ENCODE measurements at places on chromosomes 1 and 21. TPM values are rescaled to one million over a fixed set of nuclear protein-coding genes. Genes with fewer than 3 reads are reported as not detected.

Gene MYOG
- total RNA-seq = not detected

- DNase-seq = no peak
- no peaks in the 10 kb centered on the region for H3K27me3 ChIP-seq
- H3K27ac ChIP-seq = no peak overlapping the region
- H3K4me3 ChIP-seq = no peak overlapping the region
- H3K4me1 ChIP-seq = no peaks in the 10 kb centered on the region
Measured at GRCh38 chr1:192579010-192579738, 3.6 kb downstream of the RGS1 start.

DNA sequence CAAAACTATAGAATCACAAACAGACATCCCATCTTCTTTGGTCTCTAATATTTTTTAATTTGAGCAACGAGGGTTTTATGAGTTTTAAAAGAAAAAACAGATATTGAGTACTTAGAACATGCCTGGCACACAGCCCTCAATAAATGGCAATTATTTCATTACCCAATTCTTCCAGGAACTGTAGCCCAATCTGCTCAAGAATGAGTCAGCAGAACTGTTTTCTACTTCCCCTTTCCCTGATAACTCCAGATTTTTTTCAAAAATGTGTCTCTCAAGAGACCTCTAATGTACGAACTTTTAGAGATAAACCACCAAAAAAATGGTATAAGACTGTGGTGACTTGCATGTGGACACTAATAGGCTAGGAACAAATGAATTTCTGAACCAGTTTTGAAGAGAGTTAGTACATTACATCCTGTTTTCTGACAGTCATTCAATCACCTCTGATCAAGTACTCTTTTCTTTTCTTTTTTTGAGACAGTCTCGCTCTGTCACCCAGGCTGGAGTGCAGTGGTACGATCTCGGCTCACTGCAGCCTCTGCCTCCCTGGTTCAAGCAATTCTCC lies 11.5 kb downstream of the ABL2 start:
- H3K4me1 ChIP-seq = peaks cover 29% of the 10 kb centered on the region
- H3K36me3 ChIP-seq = no peaks in the 10 kb centered on the region
- no peaks in the 10 kb centered on the region for H3K27me3 ChIP-seq
- no peak overlapping the region for H3K4me3 ChIP-seq
- H3K27ac ChIP-seq = peak overlapping the region; percentile 72

DNA sequence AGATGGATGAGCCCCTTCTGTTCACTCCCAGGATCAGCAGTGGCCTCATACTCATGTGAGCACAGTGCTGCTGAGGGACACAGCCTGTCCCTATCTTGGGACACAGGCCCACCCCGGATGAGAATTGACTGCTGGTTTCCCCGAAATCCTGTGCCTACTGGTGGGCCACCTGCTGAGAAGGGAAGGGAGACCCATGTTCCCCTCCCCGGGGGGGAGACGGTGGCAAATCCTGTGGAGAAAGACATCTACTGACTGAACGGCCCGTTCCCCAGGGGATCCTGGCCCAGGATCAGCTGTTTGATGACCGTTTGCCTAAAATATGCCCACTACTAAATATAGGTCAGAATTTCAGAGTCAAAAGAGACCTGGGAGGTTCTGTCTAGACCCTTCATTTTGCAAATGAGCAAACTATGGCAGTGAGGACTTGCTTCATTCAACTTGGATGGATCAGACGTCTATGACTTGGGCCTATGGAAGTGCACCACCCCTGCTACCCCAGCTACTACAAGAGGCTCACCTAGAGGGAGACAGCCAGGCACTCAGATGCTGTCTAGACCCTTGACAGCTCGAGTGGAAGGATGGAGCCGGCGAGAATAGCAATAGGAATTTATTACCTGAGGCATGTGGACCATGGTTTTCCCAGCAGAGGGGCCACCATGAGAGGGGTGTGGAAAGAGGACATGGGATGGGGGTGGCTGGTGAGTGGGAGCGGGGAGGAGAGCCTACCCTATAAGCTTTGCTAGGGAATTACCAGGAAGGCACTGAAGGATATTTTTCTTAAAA lies 15.6 kb upstream of the THEMIS2 start:
- no peaks in the 10 kb centered on the region for H3K36me3 ChIP-seq
- H3K27ac ChIP-seq = no peak overlapping the region
- H3K4me3 ChIP-seq = no peak overlapping the region
- H3K4me1 ChIP-seq = no peaks in the 10 kb centered on the region
- no peaks in the 10 kb centered on the region for H3K27me3 ChIP-seq
- no peak for DNase-seq

Gene FCGR1A
- total RNA-seq = 15.9 TPM

DNA sequence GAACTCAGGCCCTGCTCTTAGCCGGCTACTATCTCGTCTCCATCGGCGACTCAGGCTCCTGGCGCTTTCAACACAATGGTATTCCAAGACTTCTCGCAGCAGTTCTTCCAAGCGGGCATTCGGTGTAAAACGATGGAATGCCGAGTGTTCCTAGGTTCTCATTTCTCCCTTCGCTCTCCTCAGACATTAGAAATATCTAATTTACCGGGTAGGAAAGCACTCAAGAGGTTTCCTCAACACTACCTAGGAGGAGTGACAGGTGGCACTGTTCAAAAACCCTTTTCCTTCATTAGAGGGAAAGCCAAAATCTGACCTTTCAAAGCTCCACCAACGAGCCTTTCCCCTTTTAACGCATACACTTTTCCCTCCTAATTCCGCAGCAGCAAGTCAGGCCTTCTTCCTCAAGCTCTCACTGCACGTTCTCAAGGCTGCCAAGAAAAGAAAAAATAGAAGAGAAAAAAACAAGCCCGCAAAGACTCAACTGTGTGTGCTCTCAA lies 601 bp downstream of the UBE2G2 start:
- DNase-seq = no peak
- no peaks in the 10 kb centered on the region for H3K4me1 ChIP-seq
- no peaks in the 10 kb centered on the region for H3K27me3 ChIP-seq
- no peaks in the 10 kb centered on the region for H3K36me3 ChIP-seq
- H3K27ac ChIP-seq = peak overlapping the region; percentile 37

DNA sequence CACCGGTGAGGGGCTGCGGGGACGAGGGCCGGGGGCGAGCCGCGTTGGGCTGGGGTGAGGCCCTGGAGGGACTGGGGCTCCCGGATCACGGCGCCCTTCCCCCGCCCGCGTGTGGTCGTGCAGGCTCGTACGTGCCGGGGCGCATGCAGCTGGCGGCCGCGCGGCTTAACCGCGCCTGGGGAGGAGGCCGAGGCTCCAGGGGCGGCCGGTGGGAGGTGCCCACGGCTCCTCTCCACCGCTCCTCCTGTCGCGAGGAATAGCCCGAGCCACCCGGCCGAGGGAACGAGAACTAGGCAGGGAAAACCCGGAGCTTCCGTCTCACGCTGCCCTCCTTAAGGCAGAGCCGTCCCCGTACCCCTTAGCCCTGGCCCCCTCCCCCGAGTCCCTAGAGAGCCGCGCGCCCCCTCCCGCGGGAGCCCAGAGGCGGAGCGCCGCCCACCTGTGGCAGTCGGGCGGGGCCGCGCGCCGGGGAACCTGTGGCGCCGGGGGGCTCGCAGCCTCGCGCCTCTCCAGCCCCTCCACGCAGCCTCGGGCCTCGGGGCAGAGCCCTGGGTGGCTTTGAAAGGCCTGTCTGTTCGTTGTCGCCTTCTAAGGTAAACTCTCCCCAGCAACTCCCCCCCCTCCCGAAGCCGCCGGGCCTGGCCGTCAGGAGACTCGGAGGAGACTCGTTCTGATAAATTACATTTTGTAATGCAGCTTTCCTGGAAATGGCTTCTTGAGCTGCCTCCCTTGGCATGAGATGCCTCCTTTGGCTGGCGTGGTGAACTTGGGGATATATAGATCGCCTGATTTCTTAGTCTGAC lies 746 bp downstream of the AK4 start:
- peak overlapping the region; percentile 79 for H3K4me3 ChIP-seq
- H3K27ac ChIP-seq = peak overlapping the region; percentile 89
- H3K36me3 ChIP-seq = no peaks in the 10 kb centered on the region
- H3K27me3 ChIP-seq = no peaks in the 10 kb centered on the region
- H3K4me1 ChIP-seq = no peaks in the 10 kb centered on the region

- H3K27ac ChIP-seq = no peak overlapping the region
- no peaks in the 10 kb centered on the region for H3K27me3 ChIP-seq
- H3K4me3 ChIP-seq = no peak overlapping the region
- H3K36me3 ChIP-seq = no peaks in the 10 kb centered on the region
Measured at GRCh38 chr1:101370488-101370887, 133.7 kb downstream of the S1PR1 start.

GRCh38 chr1:177569476-177569875 lies 398.7 kb downstream of the BRINP2 start:
- no peaks in the 10 kb centered on the region for H3K27me3 ChIP-seq
- H3K36me3 ChIP-seq = no peaks in the 10 kb centered on the region
- no peak overlapping the region for H3K27ac ChIP-seq
- H3K4me3 ChIP-seq = no peak overlapping the region
- DNase-seq = peak; percentile 33

DNA sequence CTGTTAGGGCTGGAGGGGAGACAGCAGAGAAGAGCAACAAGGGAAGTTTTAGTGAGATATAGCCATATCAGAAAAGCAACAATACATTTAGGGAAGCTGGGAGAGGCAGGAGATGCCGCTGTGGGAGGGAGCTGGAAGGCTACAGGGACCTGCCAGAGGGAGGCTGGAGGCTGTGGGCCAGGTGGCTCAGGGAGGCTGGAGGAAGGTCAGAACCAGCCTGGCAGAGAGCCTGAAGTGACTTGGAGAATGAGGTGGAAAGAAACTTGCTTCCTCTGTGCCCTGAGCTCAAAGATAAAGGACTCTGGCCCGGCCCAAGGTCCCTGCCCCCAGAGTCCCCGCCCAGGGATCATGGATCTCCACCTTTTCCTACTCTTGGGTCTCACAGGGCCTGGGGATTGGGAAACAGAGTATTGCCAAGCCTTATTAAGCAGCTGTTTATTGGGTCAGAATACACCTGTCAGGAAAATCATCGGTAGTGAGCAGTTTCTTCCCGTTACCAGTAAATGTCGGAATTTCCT lies 85.9 kb downstream of the KIF26B start:
- no peak for DNase-seq
- no peak overlapping the region for H3K4me3 ChIP-seq
- no peak overlapping the region for H3K27ac ChIP-seq
- no peaks in the 10 kb centered on the region for H3K36me3 ChIP-seq
- H3K27me3 ChIP-seq = no peaks in the 10 kb centered on the region
- no peaks in the 10 kb centered on the region for H3K4me1 ChIP-seq

GRCh38 chr1:198841477-198841876 lies 202.6 kb downstream of the PTPRC start:
- no peaks in the 10 kb centered on the region for H3K36me3 ChIP-seq
- H3K27ac ChIP-seq = no peak overlapping the region
- H3K27me3 ChIP-seq = no peaks in the 10 kb centered on the region

DNA sequence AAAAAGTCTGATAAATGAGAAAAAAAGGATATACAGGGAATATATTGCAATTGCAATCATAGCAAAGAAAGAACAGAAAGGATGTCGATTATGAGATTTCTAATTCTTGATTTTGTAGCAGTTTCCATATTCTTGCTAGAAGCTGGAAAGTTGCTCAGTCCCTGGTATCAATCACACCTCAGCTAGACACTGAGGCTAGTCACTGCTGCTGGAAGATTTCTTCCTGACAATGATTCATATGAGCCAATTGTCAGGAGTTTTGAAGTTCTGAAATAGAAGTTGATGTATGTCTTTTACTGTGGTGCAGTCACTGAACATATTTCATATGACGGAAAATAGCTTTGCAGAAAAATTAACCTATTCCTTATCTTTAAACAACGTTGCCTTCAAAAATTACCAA lies 208.4 kb upstream of the C1orf105 start:
- no peak overlapping the region for H3K27ac ChIP-seq
- H3K4me1 ChIP-seq = no peaks in the 10 kb centered on the region

Gene SLC44A5
- 1.4 TPM for total RNA-seq

GRCh38 chr1:53135735-53136114 lies 6.7 kb downstream of the SLC1A7 start:
- no peak overlapping the region for H3K4me3 ChIP-seq
- no peak overlapping the region for H3K27ac ChIP-seq
- no peaks in the 10 kb centered on the region for H3K27me3 ChIP-seq

DNA sequence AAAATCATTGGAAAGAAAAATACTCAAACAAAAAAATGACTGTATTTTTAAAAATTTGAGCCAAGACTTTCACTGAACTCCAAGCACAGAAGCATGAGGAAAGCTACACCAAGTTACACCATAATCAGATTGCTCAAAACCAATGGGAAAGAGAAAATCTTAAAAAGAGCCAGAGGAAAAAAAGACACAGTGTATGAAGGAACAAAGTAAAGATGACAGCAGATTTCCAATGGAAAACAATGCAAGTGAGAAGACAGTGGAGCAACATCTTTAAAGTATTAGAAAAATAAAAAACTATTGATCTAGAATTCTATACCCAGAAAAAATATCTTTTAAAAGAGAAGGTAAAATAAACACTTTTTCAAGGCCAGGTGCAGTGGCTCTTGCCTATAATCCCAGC lies 147.8 kb upstream of the ZBTB40 start:
- no peak for DNase-seq
- no peaks in the 10 kb centered on the region for H3K4me1 ChIP-seq
- H3K27me3 ChIP-seq = no peaks in the 10 kb centered on the region
- no peak overlapping the region for H3K4me3 ChIP-seq
- no peak overlapping the region for H3K27ac ChIP-seq
- no peaks in the 10 kb centered on the region for H3K36me3 ChIP-seq

DNA sequence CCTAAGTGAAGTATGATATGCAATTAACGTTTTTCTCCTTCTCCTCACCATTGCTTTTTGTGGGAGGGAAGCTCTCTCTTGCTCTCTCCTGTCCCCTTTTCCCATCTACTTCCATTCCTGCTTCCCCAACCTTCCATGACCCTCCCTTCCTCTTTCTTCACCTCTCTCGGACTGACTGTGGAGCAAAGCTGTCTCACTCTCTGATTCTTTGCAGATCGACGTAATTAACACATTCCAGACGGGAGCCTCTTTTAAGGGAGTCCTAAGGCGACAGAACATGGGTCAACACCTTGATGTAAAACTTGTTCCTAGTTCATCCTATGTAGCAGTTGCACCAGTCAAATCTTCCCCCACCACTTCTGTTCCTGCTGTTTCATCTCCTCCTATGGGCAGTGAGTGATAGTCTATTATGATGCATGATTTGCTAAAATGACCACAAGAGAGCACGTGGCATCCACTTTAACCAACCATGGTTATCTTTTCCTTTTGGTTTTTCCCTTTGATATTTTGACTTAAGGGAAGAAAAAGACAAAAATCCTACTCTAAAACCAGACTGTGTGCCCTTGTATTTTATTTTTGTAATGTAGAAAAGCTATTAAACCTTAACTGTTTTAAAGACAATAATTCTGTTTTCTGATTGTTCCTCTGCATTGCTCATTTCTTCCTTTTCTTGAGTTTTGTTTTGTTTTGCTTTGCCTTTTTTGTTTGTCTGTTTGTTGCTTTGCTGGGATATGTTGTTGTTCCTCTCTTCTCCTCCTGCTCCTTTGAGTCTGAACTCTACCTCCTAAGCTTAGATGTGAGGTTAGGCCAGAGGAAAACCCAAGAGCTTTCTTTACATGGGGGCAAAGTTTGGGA lies 31.7 kb upstream of the LAX1 start:
- H3K36me3 ChIP-seq = no peaks in the 10 kb centered on the region
- no peak overlapping the region for H3K27ac ChIP-seq
- H3K27me3 ChIP-seq = no peaks in the 10 kb centered on the region

Gene S100A8
- 47.4 TPM for total RNA-seq
